ENCODE measurements at places on chromosomes 5 and 9. TPM values are rescaled to one million over a fixed set of nuclear protein-coding genes. Genes with fewer than 3 reads are reported as not detected.

DNA sequence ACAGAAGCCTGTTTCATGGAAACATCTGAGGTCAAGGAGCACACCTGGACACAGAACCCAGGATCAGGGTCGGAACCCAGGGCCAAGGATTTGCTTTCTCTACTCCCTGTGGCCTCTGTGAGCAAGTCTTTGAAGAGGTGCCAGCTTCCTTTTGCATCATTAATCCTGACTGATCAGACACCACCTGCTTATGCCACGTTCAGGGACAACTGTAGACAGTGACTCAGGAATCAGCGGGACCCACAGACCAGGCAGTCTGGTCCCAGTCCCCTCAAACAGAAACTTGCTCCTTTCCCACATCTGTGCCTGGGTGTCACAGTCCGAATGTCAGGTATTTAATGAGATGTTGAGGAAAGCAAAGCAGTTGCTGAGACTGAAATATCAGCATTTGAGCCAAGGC lies 154.8 kb downstream of the SGCD start:
- DNase-seq, result no peak

- DNase-seq, result peak; percentile 30
Observed at GRCh38 chr5:61625681-61626621, 293.9 kb downstream of the ZSWIM6 start.

Gene ANKDD1B
- 0.63 TPM for total RNA-seq

DNA sequence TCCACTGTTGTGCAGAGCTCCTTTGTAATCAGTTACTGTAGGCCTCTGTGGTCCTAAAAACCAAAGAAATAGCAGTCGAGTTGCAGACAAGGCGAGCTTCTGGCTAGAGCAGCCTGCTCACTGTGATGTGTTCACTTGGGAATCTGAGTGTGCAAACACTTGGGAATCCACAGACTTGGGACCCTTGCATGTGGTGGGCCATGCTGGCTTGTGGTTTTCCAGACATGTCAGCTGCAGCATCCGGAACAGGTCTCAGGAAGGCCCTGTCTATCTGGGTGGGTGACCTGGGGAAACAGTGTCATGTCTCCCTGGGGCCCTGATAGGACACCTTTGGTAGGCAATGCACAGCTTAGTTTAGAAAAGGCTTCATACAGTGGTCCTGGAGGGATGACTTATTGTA lies 66.4 kb downstream of the WWC1 start:
- DNase-seq, result no peak

- DNase-seq, result no peak
Observed at GRCh38 chr9:128043467-128043868, 23.7 kb downstream of the NAIF1 start.

GRCh38 chr9:79801459-79801858 lies 229.7 kb downstream of the TLE4 start:
- no peak for DNase-seq

Measured in tibial nerve (tissue), 4 donors.